ENCODE measurements at places on chromosomes 6 and 20.

- DNase-seq = no peak
Measured at GRCh38 chr20:57205606-57206219, 60.7 kb downstream of the BMP7 start.

DNA sequence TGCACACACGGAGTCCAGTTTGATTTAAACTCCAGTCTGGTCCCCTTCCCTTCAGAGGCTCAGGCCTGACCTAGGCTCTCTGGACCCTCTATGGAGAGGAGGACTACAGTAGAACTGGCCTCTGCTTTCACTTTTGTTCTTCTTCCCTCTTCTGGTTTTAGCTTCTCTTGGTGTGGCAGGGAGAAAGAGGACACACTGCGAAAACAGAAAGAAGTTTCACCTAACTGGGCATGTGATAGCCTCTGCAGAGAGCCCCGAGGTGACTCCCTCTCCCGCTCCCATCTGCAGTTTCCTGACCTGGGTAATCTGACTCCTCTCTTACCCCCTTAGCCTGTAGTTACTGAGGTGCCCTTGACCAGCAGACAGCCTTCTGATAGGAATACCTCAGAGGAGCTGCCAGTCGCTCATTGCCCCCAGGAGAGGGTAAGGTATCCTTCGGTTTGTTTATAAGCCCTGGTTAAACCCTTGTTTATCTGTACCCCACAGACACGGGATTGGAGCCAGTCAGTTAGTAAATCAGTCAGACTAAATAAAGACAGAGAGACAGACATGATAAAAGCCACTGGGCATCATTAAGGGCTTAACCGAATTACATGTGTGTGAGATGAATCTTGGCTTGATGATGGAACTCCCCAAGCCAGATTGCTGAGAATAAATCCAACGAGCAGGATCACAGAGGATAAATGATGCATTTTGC lies 12.0 kb upstream of the DTNBP1 start:
- DNase-seq = no peak

- DNase-seq = no peak
Measured at GRCh38 chr6:23454080-23454976, 671.7 kb upstream of the NRSN1 start.

DNA sequence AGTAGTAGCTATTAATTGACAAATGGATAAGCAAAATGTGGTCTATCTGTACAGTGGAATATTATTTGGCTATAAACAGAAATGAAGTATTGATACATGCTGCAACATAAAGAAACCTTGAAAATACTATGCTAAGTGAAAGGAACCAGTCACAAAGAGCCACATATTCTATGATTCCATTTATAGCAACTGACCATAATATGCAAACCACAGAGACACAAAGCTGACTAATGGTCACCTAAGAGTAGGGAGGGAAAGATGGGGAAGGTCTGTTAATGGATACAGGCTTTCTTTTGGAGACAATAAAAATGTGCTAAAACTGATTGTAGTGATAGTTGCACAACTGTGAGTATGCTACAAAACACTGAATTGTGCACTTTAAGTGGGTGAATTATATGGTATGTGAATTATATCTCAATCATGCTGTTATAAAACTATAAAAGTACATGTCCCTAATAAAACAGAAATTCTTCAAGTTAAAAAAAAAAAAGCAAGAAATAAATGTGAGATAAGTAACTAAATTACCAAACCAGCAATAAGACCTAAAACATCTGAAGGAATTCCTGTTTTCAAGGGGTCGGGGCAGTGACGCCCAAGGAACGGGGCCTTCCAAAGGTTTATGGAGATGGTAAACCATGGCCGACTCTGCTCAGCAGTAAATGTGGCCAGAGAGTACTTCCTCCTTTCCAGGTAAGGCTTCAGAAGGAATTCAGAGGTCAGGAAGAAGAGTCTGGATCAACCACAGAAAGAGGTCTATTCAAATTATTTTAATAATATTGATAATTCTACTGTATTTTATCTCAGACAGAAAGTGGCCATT lies 75.4 kb downstream of the ARHGAP18 start:
- DNase-seq = no peak

- DNase-seq = no peak
Measured at GRCh38 chr20:34260208-34260942, 19.2 kb downstream of the ASIP start.

GRCh38 chr6:36712816-36713215 lies 15.2 kb downstream of the RAB44 start:
- no peak for DNase-seq

DNA sequence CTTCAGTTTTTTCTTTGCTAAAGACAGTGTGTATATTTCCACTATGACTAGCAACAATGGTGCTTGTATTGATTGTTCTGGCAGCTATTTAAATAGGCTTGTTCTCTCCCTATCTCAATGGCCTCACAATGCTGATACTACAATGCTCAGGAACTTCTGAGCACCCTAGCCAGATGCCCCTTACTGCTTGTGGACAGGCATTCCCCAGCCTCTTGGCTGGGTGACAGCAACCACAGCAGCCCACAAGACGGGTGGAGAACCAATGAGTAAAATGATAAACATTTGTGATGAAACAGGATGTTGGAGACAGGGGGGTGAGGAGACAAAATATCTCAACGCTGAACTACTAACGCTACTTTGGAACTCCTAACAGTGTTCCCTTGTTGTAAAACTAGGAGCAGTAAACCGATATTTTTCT lies 42.3 kb downstream of the HIVEP2 start:
- DNase-seq = peak; percentile 97

- DNase-seq = peak; percentile 49
Measured at GRCh38 chr6:127971945-127972391, 71.1 kb upstream of the THEMIS start.

DNA sequence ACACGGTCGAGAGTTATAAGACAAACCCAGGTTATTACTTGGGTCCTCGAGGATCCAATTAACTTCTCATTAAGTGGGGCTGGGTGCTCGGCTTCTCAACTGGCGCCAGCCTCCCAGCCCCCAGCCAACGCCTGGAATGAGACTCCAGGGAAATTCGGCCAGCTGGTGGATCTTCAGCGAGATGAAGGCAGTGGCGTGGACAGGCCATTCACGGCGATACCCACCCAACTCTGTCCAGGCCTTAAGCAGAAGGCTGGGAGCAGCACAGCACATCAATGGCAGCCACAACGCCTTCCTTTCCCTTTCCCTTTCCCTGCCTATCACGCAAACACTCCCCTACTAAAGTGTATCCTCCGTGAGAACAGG lies 868 bp downstream of the METTL24 start:
- DNase-seq = no peak

- no peak for DNase-seq
Measured at GRCh38 chr20:16107172-16107870, 465.9 kb downstream of the KIF16B start.

GRCh38 chr6:24796616-24797290 lies 2.0 kb downstream of the ARMH2 start:
- DNase-seq = no peak
